DMS 273 treated with DMSO at 0.1 percent for 48 hours (cell line): ENCODE measurements at places on chromosomes 5 and 9.

DNA sequence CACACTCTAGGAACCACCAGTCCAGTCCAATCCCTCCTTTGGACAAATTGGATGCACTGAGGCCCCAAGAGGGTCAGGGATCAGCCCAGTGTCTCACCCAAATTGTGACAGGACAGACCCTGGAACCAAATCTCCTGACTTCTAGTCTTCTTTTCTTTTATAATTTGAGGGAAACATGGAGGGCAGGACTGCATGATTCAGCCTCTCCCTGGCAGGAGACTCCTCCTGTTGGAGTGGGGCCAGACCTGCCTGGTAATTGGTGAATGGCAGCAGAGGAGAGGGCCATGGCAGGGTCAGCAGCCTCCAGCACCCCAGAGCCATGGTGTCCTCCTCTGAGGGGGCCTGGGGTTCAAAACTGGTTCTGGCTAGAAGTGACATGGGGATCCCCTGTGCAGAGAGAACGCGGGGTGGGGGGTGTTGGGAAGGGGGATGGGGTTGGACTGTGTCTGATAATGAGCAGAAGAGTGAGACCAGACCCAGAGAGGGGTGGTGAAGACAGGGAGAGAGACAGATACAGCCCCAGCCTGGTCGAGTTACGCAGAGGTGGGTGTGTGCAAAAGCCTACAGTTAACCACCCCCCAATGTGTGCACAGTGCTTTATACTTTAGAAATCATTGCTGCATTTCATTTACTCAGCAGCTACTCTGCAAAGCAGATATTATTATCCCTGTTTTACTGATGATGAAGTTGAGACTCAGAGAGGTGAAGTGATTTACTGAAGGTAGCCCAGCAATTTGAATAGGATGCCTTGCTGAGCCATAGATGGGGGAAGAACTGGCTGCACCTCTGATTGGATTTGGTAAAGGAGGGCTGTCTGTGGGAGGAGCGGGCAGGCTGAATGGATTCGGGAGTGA, 3.8 kb upstream of the SYNPO start:
- DNase-seq = peak; percentile 17

DNA sequence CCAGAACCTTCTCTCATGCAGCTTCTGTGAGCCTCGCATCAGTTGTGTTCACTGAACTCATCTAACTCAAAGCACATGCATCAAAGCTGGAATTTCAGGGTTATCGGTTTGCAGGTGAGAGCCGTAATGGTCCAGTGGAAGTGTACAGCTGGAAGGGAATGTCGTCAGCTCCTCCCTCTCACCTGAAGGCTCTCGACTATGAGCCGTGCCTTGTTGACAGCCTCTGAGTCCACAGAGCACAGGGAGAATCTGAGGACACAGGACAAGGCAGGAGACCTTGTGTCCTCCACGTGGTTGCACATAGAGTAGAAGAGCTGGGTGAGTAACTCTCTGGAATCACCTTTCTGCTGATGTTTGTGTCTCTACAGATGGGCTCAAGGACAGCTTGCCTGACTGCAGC, 38.8 kb downstream of the PROP1 start:
- DNase-seq = no peak

DNA sequence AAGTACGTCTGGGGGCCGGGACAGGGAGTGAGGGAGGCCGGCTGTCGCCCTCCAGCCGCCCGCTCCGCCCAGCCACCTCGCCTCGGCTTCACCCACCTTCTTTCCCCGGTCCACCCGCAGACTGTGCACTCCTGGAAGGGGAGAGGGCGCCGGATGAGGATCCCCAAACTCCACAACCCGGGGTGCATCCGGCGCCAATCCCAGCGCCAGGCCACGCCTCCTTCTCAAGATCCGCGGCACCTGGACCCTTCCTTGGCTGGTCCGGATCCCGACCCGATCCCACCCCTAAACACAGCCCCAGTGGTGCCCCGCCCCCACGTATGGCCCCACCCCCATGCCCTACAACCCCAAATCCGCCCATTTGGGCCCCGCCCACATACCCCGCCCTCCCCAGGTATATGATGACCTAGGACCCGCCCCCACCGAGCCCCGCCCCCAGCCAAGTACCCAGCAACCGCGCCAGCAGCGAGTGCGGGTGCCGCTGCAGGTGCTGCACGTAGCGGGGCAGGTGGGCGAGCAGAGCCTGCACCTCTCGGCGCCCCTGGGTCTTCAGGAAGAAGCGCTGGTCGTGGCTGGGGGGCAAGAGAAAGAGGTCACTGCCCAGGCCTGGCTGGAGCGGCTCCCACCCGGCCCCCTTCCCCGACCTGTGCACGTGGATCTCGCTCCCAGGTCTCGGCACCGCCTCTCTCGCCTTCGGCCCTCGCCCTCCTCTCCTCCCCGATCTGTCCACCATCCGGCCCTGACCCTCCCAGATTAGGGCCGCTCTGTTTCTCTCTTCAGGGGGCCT, 3.2 kb downstream of the PIP5KL1 start:
- DNase-seq = no peak

DNA sequence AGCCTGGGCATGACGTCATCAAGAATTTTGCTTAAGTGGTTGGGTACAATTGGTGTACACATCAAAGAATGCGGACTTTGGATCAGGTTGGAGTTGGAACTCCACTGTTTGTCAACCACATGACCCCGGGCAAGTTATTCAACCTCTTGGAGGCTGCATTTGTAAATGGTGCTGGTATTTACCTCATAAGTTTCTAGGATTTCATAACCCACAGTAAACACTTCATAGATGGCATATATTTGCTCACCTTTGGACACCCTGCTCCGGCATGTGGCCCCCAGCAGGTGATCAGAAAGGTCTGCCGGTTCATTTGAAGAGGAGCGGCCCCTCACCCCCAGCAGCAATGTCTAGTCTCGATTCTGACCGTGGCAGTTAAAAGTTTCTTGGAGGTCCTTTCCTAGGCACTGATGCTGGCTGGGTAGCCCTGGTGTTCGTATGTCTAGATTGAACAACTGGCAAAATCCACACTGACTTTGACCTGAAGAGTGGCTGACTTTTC, 60.6 kb downstream of the IL6ST start:
- DNase-seq = no peak

- peak; percentile 25 for DNase-seq
These were observed 929 bp downstream of the SH3PXD2B start for GRCh38 chr5:172453206-172453985.

- DNase-seq = no peak
These were observed 5.5 kb upstream of the CACFD1 start for GRCh38 chr9:133454325-133454724.

- no peak for DNase-seq
These were observed 27.9 kb upstream of the PCAT7 start for GRCh38 chr9:94526951-94527350.

- peak; percentile 23 for DNase-seq
These were observed 142.6 kb downstream of the PBX3 start for GRCh38 chr9:125889476-125890419.

GRCh38 chr5:116388564-116389258, 185.9 kb downstream of the SEMA6A start:
- DNase-seq = no peak

DNA sequence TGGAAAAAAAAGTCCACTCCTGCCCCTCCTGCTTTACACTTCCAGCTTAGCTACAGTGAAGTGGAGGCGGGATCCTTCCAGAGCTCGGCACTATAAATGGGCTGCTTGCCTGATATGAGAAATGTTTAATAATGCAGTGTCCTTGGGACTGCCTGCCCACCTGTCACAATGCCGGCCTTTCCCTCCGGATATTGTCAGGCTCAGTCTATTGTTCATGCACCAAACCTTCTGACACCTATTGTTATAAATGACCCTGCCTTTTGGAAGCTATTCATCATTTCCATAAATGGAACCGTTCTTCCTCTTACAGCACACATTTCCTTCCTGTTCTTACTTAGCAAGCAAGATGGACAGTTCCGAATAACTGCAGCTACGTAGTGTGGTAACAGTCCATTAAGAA, 146.3 kb downstream of the DMAC1 start:
- DNase-seq = no peak

DNA sequence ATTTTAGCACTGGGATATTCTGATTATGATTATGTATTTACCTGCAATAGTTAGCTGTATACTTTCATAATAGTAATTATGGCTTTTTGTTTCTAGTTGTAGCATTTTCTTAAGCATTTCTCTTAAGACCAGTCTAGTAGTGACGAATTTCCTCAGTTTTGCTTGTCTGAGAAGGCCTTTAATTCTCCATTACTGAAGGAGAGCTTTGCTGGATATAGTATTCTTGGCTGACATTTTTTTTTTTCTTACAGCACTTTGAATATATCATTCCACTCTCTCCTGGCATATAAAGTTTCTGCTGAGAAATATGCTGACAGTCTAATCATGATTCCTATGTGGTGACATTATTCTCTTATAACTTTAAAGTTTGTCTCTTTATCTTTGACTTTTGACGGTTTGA, 181.1 kb upstream of the DMRTA1 start:
- DNase-seq = no peak
